Sigmoid colon (tissue), 7 donors: ENCODE measurements at places on chromosomes 4 and X.

DNA sequence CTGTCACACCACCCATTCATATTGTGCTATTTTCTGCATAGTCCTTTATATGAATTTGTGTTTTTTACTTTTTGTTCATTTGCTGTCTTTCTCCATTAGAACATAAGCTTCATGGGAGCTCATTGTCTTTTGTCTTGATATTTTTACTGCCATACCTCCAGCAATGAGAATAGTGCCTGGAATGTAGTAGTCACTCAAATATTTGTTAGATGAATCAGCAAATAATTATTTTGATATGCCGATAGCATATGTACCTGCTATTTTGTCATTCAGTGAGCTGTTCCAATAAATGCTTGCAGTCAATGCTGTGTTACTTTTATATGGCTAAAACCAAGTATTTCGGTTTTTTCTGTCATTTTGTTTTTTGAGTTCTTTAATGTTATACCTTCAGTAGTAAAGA, 43.5 kb upstream of the SLC25A31 start:
- no peaks in the 10 kb centered on the region for H3K4me1 ChIP-seq
- H3K27ac ChIP-seq: no peak overlapping the region
- DNase-seq: no peak
- H3K4me3 ChIP-seq: no peak overlapping the region
- H3K36me3 ChIP-seq: peaks cover 9% of the 10 kb centered on the region
- no peaks in the 10 kb centered on the region for H3K27me3 ChIP-seq

GRCh38 chr4:133621628-133622027, 472.5 kb downstream of the PCDH10 start:
- no peak for DNase-seq
- H3K4me3 ChIP-seq: no peak overlapping the region
- H3K4me1 ChIP-seq: no peaks in the 10 kb centered on the region
- H3K27me3 ChIP-seq: no peaks in the 10 kb centered on the region

DNA sequence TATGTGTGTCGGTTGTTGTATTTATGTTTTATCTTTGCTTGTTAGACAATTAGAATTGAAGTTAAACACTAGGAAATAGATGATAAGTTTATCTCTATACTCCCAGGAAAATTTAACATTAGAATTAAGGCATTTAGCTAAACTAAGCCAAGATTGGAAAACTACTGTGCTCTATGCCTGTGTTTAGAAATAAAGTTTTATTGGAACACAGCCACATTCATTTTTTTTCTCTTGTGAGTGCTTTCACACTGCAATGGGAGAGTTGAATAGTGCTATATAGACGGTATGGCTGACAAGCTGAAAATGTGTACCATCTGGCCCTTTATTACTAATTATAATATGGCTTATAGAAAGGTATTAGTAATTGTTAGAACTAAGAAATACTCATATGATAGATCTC, 186.7 kb upstream of the NUDT6 start:
- no peak overlapping the region for H3K4me3 ChIP-seq
- H3K4me1 ChIP-seq: no peaks in the 10 kb centered on the region
- no peaks in the 10 kb centered on the region for H3K27me3 ChIP-seq
- no peak overlapping the region for H3K27ac ChIP-seq
- no peaks in the 10 kb centered on the region for H3K36me3 ChIP-seq

- peak; percentile 15 for DNase-seq
- H3K4me1 ChIP-seq: peaks cover under 1% of the 10 kb centered on the region
- no peak overlapping the region for H3K27ac ChIP-seq
- H3K27me3 ChIP-seq: no peaks in the 10 kb centered on the region
- H3K4me3 ChIP-seq: no peak overlapping the region
Observed at GRCh38 chr4:6239968-6240367, 29.7 kb upstream of the WFS1 start.

DNA sequence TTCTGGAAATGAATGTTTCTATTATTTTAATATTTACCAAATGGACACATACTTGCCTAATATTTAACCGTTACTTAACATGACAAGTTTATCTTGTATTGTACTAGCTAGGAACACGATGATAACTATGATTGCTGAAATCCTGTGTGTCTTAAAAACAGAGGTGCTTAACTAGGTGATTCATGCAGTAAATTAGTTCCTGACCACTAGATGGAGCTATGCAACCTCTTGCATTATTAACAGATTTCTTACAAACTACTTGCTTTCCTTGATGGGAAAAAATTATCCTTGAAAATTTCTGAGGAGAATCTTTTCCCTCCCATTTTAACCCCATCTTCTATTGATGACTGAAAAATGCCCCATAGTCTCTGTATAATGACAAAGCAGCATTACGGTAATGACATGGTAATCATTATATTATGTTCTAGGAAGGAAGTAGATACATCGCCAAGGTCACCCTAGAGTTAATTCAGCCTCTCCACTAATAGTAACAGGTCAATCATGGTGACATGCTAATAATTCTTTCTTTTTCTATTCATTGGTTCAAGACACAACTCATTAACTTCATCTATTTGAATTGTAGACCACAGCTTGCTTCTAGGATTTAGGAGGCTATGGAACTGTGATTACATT, 844.2 kb downstream of the RAPGEF2 start:
- H3K36me3 ChIP-seq: no peaks in the 10 kb centered on the region
- no peak for DNase-seq
- no peaks in the 10 kb centered on the region for H3K27me3 ChIP-seq
- no peak overlapping the region for H3K27ac ChIP-seq
- H3K4me3 ChIP-seq: no peak overlapping the region
- H3K4me1 ChIP-seq: no peaks in the 10 kb centered on the region

DNA sequence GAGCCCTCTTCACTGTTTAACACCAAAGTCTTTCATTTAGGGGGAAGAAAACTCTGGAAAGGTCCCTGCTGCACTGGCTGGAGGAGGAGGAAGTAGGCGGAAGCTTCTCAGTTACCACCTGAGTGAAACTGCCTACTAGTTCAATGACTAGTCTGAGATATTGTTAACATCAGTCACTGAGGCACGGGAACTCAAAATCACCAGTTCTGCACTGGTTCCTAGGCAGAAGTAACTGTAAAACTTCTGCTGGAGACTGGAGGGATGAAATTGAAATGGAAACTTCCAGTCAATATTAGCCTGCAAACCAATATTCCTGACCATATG, 178.3 kb downstream of the SNCA start:
- no peaks in the 10 kb centered on the region for H3K36me3 ChIP-seq
- H3K27ac ChIP-seq: no peak overlapping the region
- no peaks in the 10 kb centered on the region for H3K4me1 ChIP-seq
- no peak for DNase-seq
- no peaks in the 10 kb centered on the region for H3K27me3 ChIP-seq

DNA sequence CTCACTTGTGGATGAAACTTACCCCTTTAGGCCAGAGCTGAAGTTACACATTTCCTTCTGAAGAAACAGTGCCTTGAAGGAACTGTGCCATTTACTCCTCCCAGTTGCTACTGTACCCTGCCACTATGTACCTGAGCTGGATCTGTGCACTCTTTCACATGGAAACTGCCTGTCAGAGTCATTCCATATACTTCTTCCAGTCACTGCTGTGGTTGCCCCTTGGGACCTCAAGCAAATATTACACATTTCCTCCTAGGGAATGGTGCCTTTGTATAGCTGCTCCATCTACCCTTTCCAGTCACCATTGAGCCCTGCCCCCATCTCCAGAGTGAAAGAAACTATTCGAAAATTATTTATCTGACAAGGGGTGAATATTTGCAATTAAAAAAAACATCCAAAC, 1328.3 kb downstream of the TECRL start:
- no peak overlapping the region for H3K4me3 ChIP-seq
- no peaks in the 10 kb centered on the region for H3K4me1 ChIP-seq
- H3K27me3 ChIP-seq: no peaks in the 10 kb centered on the region
- no peak for DNase-seq

DNA sequence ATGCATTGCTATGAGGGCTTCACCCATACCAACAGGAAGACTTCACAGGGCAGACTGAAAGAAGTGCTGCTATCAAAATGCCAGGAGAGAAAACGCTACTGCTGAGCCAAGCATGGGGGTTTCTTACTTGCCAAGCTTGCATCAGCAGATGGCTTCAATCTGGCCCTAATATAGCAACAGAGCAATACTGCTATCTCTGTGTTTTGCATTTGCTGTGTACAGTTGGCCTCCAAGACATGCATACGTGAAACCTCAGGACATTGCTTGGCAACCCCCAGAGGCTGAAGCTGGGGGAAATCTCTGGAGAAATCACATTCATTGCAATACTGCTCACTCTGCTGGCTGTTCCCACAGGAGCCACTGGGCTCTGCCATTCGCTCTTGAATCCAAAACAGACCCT, 127.2 kb upstream of the GPC4 start:
- no peak overlapping the region for H3K4me3 ChIP-seq
- no peaks in the 10 kb centered on the region for H3K4me1 ChIP-seq
- no peak for DNase-seq
- H3K27ac ChIP-seq: no peak overlapping the region

DNA sequence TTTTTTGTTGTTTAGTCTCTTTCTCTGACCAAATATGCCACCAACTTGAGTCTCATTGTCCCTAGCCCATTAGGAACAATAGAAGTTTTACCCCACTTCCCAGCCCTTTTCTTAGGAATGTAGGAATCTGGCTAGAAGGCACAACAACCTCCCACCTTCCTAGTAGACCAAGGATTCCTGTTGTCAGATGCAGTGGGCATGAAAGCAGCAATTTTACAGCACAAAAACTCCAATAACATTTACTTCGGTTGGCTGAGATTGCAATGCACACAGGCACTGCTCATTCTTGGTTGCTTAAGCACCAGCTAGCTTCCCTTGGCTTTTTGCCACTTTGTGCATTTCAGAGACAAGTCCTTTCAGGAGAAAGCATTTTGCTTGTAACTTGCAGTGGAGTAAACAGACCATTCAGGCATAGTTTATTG, 312.8 kb downstream of the TENM3 start:
- no peak for DNase-seq
- H3K36me3 ChIP-seq: no peaks in the 10 kb centered on the region
- no peak overlapping the region for H3K4me3 ChIP-seq
- peaks cover 27% of the 10 kb centered on the region for H3K4me1 ChIP-seq
- H3K27ac ChIP-seq: peak overlapping the region; percentile 37
- H3K27me3 ChIP-seq: no peaks in the 10 kb centered on the region

- H3K4me3 ChIP-seq: no peak overlapping the region
- H3K27ac ChIP-seq: no peak overlapping the region
- no peaks in the 10 kb centered on the region for H3K27me3 ChIP-seq
- DNase-seq: no peak
- H3K4me1 ChIP-seq: peaks cover 5% of the 10 kb centered on the region
- no peaks in the 10 kb centered on the region for H3K36me3 ChIP-seq
Observed at GRCh38 chr4:138938366-138938690, 77.3 kb upstream of the NOCT start.

GRCh38 chr4:114005569-114006442, 26.4 kb upstream of the ARSJ start:
- H3K36me3 ChIP-seq: no peaks in the 10 kb centered on the region
- H3K27me3 ChIP-seq: no peaks in the 10 kb centered on the region
- no peak overlapping the region for H3K4me3 ChIP-seq
- H3K4me1 ChIP-seq: peaks cover 7% of the 10 kb centered on the region

GRCh38 chr4:129138810-129139496, 43.0 kb downstream of the C4orf33 start:
- H3K4me1 ChIP-seq: no peaks in the 10 kb centered on the region
- no peak overlapping the region for H3K27ac ChIP-seq
- H3K4me3 ChIP-seq: no peak overlapping the region
- no peaks in the 10 kb centered on the region for H3K27me3 ChIP-seq
- no peaks in the 10 kb centered on the region for H3K36me3 ChIP-seq

GRCh38 chr4:156957556-156957955, 14.0 kb downstream of the PDGFC start:
- no peak overlapping the region for H3K4me3 ChIP-seq
- peak overlapping the region; percentile 61 for H3K27ac ChIP-seq
- H3K36me3 ChIP-seq: no peaks in the 10 kb centered on the region
- no peaks in the 10 kb centered on the region for H3K27me3 ChIP-seq
- DNase-seq: no peak
- H3K4me1 ChIP-seq: peaks cover 77% of the 10 kb centered on the region

- DNase-seq: no peak
- no peak overlapping the region for H3K4me3 ChIP-seq
- H3K27me3 ChIP-seq: no peaks in the 10 kb centered on the region
- H3K27ac ChIP-seq: no peak overlapping the region
Observed at GRCh38 chr4:147139455-147140198, 194.0 kb upstream of the TTC29 start.

DNA sequence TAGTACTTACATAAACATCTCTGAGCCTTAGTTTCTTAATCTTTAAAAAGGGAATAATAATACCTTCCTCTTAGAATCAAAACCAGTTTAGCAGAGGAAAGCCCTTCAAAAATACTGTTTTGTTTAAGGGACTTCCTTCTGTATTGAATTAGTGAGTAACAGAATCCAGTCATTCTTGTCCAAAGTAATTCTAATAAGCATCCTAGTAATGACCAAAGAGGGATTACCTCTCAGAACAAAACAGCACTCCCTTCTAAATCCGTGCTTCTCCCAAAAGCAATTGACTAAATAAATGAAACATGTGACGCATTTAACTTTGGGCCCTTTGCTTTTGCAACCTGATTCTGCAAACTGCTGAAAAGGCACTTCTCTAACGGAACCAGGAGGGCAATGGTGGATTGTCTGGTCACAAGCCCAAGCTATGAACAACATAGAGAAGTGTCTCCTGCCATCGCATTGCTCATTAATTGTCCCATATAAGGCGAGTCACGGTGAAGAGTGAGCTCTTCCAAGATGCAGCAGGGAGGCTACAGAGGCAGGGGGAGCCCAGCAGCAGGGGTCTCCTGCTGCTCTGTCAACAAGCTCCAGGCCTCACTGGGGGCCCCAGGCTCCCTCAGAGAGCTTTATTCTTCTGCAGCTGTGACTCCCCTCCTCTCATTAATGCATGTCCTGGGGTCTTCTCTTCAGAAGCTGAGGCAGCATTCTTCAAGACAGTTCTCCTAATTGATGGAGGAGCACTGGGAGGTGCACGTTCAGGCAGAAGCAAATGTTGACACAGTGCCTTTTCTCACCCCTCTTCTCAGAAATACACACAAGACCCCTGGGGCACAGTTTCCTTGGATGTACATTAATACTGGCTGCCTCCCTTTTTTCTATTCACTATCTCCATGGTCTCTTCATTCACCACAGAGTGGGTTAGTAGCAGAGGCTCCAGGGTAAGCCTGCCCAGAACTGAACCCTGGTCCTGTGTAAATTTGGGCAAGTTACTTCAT, 419.6 kb upstream of the RASGEF1B start:
- H3K27ac ChIP-seq: no peak overlapping the region
- no peak for DNase-seq
- no peaks in the 10 kb centered on the region for H3K4me1 ChIP-seq
- H3K36me3 ChIP-seq: no peaks in the 10 kb centered on the region
- H3K27me3 ChIP-seq: no peaks in the 10 kb centered on the region

- H3K4me3 ChIP-seq: no peak overlapping the region
- no peaks in the 10 kb centered on the region for H3K4me1 ChIP-seq
- no peaks in the 10 kb centered on the region for H3K27me3 ChIP-seq
Observed at GRCh38 chr4:176587920-176588319, 204.8 kb downstream of the VEGFC start.

DNA sequence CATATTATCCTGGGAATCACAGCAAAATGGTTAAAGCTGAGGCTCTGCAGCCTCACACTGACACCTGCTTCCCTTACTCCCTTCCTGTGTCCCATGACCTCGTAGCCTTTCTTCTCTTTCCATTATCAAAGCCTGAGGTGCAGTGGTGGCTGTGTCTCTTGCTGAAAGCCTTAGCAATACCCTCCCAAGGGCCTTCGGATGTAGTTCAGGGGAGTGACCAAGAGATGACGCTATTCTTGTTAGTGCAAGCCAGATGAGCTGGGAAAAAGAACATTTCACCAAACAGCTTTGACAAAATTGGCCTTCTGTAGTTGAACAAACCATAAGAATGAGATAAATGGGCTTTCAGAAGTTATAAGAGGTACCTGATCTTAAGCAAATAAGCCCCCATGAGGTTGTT, 31.6 kb downstream of the SMIM10L2A start:
- DNase-seq: no peak
- H3K36me3 ChIP-seq: no peaks in the 10 kb centered on the region

- H3K4me3 ChIP-seq: no peak overlapping the region
- H3K4me1 ChIP-seq: peaks cover 35% of the 10 kb centered on the region
- H3K27ac ChIP-seq: peak overlapping the region; percentile 2
- DNase-seq: no peak
- no peaks in the 10 kb centered on the region for H3K36me3 ChIP-seq
Observed at GRCh38 chr4:38610521-38610920, 53.5 kb upstream of the KLF3 start.
